ENCODE measurements at places on chromosomes 6 and 20.
A peak's percentile ranks its signal among the peaks of the same experiment; 100 is the strongest.

- no peak for DNase-seq
Observed at GRCh38 chr6:77930952-77931351, 278.1 kb downstream of the MEI4 start.

DNA sequence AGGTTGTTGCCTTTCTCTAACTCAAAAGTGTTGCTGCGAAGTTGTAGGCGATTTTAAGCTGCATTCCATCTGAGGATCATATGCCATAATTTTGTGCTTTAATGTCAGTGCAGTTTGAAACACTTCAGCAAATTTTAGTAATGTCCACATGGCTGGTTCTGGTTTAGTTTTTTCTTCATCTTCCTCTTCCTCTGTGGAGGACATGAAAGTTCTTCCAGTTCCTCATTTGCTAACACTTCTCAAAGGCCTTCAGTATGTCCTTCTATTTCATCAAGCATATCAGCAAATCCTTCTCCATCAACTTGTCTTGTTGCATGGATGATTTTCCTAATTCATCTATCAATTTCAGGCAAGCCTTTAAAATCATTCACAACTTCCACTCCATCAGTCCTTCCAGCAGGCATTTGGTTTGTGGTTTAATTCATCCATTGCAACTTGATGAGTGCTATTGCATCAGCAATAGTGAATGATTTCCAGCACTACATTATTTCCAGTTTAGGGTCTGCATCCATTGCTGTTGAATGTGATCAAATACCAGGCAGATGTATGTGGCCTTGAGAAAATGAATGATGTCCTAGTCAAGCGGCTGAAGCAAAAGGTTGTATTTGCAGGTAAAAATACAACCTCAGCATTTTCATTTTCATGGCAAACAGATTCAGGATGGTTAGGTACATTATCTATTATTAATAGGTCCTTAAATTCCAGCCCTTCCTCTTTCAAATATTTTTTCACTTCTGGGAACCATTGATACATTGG lies 20.2 kb downstream of the SHLD1 start:
- no peak for DNase-seq

DNA sequence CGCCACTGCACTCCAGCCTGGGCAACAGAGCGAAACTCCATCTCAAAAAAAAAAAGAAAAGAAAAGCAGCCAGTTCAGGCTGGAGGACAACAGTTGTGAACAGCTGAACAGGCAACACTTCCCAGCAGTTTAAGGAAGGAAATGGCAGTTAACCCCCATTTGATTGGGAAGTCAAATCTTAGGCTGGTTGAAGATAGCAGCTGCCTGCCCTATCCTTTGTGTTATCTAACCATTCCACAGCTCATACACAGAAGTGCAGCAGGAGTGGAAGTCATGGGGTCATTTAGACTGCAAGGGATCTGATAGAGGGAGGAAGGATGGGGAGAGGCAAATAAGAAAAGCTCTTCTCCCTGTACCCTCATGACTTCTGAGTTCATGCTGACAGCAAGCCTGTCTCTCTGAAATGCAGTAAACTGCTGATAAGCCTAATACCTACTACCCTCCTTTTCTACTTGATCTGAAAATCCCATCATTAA lies 35.3 kb downstream of the KCTD20 start:
- no peak for DNase-seq

DNA sequence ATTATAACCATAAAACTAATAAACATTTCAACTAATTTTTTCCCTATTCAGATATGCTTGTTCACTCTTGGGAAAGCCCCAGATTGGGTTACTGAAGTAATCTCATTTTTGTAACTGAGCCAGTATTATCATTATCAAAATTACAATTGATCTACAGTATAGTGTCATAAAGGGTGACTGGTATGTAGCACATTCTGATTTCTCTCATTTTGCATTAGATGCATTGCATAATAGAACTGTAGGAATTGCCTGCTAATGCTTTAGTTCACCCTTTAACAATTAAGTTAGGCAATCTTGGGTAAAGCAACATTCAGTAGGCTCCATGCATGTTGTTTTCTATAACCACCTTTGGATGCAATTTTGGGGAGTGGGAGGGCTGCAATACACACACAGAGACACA lies 150.8 kb upstream of the FLRT3 start:
- DNase-seq = no peak

- no peak for DNase-seq
Observed at GRCh38 chr20:11267131-11267761, 593.4 kb upstream of the JAG1 start.

DNA sequence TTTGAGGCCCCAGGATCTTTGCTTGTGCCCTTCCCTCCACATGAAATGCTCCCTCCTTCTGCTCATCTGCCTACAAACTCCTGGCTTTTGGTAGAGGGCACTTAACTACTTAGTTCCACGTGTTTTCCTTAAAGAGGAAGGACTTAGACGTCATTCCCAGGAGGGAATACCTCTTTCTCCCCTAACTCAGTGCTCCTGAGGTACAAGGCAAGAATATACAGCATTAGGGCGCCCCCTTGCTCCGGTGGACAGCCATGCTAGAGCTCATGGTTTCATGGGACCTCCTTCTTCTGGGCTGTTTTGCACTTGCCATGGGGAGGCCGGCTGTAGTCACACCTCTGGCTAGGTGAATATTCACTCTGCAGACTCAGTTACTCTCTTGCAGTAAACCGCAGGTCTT lies 93.8 kb upstream of the LY86 start:
- DNase-seq = peak; percentile 49

GRCh38 chr6:106272287-106272686 lies 53.3 kb downstream of the ATG5 start:
- no peak for DNase-seq

DNA sequence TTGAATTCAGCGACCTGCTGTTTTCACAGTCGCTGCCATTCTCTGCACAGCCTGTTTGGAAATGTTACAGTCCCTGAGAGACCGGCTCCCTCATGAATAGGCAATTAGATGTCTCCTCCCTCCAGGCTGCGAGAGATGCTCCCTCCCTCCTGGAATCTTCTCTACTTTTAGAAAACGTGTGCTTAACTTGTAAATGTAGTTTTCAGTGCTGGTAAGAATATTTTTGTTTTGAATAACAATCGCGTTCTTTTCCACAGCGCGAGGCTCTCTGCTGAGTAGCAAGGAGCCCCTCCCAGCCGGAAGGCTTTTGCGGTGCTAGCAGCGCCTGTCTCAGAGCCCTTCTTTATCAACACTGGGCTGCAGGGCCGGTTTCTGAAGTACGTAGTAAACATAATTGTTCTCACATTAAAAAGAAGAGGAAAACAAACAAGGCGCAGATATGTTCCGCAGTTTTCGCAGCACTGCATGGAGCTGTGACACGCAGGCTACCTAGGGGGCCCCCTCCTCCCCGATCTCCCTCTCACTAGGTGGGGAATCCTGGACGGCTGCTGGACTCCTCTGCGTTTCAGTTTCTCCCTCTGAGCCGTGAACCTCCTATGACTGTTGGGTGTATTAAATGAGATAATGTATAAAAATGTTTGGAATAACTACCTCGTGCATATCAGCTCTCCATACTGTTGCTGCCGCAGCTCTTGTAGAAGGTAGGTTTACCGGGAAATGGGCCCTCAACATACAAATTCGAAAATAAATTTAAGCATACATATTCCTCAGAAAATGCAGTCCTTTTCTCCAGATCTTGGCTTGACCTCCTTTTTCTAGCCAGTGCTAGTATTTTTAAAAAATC lies 79.0 kb upstream of the SPACA1 start:
- DNase-seq = no peak

DNA sequence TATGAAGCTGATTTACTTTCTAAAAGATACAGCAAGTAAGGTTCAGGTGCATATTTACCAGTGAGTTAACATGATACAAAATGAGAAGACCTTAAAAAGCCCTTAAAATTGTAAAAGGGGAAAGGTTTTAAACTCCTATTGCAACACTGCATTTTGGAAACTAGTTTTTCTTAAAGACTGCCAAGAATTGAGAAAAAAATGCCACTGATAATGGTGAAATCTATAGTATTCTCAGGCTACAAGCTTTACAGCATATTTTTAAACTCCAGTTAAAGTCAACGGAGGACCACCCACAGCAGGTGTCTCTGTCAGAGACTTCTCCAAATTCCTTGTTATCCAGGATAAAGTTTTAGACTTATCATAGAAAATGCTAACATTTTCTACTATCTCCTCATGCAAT lies 53.6 kb downstream of the ELOVL5 start:
- no peak for DNase-seq

GRCh38 chr20:53020834-53021233 lies 48.7 kb downstream of the TSHZ2 start:
- no peak for DNase-seq

GRCh38 chr6:125727216-125727615 lies 22.2 kb upstream of the HEY2 start:
- DNase-seq = no peak

- no peak for DNase-seq
Observed at GRCh38 chr6:159969204-159969912, 476 bp downstream of the IGF2R start.

GRCh38 chr6:21529431-21529830 lies 64.1 kb upstream of the SOX4 start:
- DNase-seq = no peak

Measured in GM19239 (cell line).